ENCODE measurements at places on chromosomes 3 and 15.

- DNase-seq, result no peak
These were observed 63.8 kb downstream of the SPSB4 start for GRCh38 chr3:141114816-141115460.

DNA sequence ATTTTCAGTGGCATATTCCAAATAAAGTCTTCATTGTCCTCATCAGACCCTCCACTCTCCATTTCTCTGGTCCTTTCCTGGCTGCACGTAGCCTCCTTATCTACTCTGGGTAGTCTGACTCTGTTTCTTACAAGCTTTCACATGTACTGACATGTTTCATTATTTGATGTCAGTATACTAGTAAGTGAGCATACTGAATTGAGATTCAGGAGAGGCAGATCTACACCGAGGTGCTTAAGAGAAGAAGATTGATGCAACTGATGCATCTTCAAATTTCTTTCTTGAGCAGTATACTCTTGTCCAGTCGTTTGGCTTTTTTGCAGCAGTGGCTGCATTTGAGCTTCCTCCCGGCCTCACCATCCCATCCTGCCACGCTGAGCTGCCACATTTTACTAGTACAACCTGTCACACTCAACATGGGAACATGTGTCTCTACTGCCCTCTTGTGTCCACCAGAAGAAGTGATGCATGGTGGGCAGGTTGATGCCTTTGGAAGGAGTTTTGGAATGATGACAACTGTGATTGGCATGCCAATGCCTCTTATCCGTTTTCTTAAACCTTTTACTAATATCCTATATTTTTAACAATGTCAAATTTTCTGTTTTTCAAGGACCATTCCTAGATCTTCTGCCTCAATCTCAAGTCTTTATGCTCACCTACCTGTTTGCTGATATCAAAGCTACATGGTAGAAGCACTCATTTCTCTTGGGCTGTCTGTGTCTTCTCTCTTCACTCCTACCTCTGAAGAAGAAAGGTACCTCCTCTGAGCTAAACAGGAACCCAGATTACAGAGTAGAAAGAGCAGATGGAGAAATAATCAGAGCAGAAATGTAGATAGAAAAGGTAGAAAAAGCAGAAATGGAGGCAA is 38.7 kb downstream of the GUCA1C start:
- peak; percentile 65 for DNase-seq

GRCh38 chr15:67096546-67097294 is 31.3 kb downstream of the SMAD3 start:
- DNase-seq, result no peak

DNA sequence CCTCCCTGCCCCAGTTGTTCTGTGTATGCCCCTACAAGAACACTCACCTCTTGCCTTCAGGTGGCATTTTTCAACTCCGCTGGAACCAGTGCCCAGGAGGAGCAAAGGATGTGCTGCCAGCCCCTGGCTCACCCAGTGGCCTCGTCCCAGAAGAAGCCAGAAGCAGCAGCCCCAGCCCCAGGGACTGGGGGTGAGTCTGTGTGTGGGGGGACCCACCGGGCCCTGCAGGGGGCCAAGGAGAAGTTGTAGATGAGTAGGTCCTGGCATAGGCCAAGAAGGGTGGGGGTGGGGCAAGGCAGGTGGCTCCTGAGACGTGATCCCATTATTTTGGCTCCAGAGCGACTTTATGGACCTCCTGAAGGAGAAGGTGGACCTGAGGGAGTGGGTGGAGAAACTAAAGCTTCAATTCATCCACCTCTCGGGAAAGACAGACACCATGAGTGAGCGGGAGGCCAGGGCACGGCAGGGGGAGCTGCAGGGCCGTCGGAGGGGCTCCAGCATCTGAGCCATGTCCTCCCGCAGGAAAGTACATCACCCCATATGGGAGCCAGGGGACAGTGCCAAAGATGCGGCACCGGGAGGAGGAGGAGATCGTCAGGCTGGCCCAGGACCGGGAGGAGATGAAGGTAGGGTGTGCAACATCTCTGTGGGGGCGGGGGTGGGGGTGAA is 29.3 kb downstream of the NGRN start:
- no peak for DNase-seq

DNA sequence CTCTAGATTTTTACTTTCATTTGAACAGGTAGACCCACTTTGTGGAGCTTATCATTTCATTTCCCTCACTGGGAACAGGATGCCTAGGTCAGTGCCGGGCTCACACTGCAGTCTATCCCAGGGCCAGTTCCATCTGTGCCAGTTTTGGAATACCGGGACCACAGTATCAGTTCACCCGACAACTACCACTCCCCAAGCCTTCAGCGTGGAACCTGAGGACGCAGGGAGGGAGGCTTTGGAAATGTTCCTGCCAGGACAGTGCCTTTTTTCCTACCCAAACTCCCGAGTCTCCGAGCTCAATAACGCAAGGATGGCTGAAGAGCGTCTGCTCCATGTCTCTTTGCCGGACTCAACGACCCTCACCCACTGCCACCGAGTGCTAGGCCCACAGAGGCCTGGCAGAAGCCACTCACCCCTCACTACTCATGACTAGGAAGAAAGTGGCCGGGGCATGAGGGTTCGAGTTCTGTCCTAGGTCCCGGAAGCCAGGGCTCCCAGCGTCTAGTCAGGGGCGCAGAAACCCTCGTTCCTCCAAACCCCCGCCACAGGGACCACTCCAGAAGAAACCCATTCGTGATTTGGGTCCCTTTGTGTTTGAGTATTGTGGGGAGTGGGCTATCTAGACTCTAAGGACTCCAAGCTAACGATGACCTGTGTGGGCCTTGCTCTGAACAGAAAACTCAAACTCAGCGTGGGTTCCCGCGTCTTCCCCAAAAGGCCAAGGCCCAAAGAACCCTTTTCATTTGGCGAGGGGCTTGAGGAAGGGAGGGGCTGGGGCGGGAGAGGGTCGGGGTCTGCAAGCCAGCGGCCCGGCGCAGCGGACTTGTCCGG is 11.4 kb downstream of the ZIC1 start:
- no peak for DNase-seq

GRCh38 chr15:62474771-62475124 is 309.7 kb upstream of the C2CD4B start:
- DNase-seq, result no peak

GRCh38 chr3:114671741-114672510 is 378.1 kb downstream of the TIGIT start:
- DNase-seq, result no peak

DNA sequence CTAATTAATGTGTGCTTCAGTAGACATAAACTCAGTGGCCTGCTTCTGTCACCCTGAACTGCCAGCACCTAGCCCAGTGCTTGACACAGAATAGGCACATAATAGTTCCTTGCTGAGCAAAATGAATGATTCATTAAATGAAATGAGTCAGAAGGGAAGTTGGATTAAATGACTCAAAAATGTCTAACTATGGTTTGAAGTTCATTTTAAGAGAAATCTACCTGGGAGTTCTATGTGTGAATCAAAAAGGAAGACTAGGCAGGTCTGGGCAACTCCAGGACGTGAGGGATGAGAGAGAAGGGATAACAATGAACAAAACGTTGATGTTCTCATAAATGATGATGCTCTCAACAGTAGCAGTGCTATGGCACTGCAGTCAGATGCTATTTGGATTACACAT is 175.0 kb downstream of the CFAP20DC start:
- no peak for DNase-seq

DNA sequence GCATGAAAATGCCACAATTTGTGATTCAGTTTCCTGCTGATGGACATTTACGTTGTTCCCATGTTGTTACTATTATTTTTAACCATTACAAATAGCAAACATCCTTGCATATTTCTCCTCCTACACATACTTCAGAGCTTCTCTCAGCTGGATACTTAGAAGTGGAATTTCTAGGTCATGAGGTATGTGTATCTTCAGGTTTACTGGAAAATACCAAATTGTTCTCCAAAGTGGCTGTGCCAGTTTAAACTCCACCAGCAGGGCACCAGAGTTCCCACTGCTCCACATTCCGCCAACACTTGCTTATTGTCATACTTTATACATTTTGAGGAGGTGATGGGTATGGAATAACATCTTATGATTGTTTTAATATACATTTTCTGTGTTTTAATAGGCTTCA is 45.7 kb downstream of the PRR23E start:
- DNase-seq, result no peak

DNA sequence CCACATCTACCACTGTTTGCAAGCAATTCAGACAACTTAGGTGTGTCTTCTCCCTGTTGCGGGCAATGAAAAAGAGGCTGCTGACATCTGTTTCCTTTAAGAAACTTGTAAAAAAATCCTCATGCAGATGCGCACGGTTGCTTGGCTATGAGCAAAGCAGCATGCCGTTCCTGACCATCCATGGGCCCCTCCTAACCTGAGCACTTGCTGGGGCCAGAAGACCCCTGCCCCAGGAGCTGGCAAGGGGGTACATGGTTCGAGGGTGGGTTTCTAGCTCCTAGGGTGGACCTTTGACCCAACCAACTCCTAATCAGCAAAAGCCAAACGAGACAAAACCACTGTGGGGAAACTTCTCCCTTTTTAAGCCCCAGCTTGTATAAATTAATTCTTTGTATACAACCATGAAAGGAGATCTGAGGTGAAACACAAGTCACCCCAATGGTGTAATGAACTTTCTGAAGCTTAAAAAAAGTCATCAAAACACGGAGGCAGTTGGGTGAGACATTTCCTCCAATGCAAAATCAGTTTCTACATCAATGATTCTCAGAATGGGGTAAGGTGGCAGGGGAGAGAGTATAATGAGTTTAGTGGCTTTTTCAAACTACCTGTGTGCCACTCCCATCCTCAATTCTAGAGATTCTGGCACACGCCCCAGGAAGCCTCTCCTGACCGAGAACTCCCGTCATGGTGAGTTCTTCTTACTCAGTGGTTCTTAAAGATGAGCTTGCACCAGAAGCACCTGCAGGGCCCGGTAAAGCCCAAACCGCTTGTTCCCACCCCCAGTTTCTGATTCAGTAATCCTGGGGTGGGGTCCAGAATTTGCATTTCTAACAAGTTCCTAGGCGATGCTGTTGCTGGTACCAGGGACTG is 44.1 kb downstream of the CPN2 start:
- DNase-seq, result no peak

- no peak for DNase-seq
These were observed 1034.4 kb downstream of the NAALADL2 start for GRCh38 chr3:175893566-175893965.

All from KBM-7 (cell line).